Nucleus accumbens (tissue), 56 donors: ENCODE measurements at places on chromosomes 16 and 17.

DNA sequence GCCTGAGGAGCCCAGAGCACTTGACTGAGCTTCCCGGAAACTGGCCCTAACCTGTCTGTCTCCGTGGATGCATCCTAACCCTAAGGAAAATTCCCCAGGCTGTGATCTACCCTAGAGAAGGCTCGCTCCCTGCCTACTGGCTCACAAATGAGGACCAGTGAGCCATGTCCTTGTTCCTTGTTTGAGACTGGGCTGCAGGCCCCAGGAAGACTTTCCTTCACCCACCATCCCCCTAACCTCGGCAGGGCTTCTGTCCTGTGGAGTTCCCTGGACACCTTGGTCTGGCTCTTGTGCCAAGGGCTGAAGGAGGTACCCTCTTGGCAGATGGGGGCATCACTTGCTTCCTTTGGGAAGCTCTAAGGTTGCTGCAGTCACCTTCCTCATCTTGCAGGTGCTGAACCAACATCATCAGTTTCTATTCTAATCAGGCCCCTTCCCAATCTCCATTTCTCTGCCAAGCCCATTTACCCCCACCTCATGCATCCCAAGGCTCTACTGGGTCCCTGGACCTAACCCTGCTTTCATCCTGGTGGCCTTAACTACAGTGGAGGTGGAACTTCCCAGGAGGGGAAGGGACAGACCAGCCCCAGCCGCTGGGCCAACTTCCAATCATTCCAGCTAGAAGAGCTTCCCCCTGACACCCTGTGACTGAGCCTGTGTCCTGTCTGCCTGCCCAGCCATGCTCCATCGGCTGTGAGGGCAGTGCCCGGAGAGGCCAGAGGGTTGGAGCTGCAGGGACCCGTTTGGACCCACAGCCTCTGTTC lies 12.4 kb downstream of the RNF40 start:
- peak; percentile 38 for DNase-seq

DNA sequence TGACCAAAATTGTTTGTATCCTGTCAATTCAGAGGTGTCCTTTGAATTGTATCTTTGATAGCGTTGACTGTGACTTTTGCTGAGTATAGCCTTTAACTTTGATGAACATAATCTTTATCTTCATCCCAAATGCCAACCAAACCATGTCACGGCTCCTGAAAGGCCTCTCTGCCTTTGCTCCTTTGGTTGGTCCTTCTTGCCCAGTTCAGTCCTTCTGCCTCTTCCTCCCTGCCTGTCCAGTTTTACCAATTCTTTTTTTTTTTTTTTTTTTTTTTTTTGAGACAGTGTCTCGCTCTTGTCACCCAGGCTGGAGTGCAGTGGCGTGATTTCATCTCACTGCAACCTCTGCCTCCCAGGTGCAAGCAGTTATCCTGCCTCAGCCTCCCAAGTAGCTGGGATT lies 12.9 kb upstream of the VPS4A start:
- no peak for DNase-seq

GRCh38 chr17:73089322-73090317 lies 2.9 kb downstream of the SLC39A11 start:
- DNase-seq, result peak; percentile 73

GRCh38 chr17:15351925-15352324 lies 10.5 kb upstream of the TEKT3 start:
- no peak for DNase-seq

GRCh38 chr16:56793492-56793891 lies 63.6 kb downstream of the NUP93 start:
- no peak for DNase-seq

DNA sequence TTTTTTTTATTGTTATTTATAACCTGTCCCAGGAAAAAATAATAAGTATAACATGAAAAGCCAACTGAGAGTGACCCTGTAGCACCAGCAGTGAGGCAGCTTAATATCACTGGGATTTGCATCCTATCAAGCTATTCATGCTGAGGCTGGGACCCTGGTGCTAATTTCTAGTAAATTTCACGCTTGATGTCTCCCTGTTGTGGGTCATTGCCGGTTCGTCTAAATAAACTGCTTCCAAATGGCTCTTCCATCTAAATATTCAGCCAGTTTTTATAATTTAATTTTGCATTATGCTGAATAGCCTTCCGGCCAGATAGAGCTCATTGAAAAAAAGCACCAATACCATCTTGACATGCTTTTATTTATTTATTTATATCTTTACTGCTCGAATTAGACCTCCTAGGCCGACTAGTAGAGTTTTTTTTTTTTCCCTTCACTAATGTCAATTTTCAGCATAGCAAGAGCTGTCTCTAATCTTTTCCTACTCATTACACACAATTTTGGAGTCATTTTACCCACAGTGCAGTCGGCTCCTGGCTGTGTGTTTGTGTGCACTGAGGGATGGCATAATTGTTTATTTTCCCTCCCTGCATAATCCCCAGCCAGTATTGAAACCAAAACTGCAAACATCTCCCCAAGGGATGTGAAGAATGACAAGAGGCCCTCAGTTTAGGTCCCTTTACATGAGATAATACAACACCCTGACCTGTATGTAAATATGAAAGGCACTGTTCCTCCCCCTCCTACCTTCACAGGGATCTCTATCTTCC lies 168.8 kb downstream of the AATF start:
- DNase-seq, result no peak

GRCh38 chr17:80220054-80220735 lies at the start of the genes SGSH and SLC26A11:
Gene SGSH (minus strand): TSS chr17:80220333. CDS start chr17:80220313, 20 bp downstream.
Gene SLC26A11 (plus strand): TSS chr17:80220427. CDS start chr17:80221561, 1,134 bp downstream.
- peak; percentile 59 for DNase-seq

DNA sequence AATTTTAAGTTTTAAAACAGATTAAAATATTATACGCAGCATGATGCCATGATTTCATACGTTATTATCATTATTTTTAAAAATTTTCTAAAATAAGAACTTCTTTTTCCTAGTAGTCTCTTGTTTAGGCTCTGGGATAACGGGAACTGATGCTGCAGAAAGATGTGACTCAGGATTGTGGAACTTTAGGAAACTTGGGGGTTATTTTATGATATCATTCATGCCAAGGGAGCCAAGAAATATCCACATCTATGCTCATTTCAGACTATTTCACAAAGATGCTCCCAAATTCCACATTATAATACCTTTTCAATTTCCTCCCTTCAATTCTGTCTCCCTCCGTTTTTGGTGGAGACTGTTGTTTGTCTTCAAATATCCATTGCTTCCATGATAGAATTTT lies 236.4 kb downstream of the HS3ST3A1 start:
- DNase-seq, result no peak

- no peak for DNase-seq
These were observed 207.3 kb downstream of the NTN1 start for GRCh38 chr17:9228408-9229159.

- no peak for DNase-seq
These were observed 45.9 kb downstream of the JPH3 start for GRCh38 chr16:87648236-87648635.

GRCh38 chr17:71964559-71964958 lies 156.3 kb upstream of the SOX9 start:
- no peak for DNase-seq

DNA sequence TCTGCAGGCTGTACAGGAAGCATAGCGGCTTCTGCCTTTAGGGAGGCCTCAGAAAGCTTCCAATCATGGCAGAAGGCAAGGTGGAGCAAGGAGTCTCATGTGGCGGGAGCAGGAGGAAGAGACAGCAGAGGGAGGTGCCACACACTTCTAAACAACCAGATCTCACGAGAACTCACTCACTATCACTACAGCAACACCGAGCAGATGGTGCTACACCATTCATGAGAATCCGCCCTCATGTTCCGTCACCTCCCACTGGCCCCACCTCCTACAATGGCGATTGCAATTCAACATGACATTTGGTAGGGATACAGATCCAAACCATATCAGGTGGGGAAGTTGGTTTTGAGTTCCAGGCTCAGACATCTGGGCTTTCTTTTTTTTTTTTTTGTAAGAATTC lies 31.9 kb upstream of the NUDT7 start:
- DNase-seq, result no peak

- no peak for DNase-seq
These were observed 5.0 kb downstream of the HERPUD1 start for GRCh38 chr16:56936950-56937349.

GRCh38 chr17:80797741-80798594 lies 193.7 kb upstream of the CHMP6 start:
- no peak for DNase-seq

- DNase-seq, result no peak
These were observed 42.4 kb upstream of the LHX1 start for GRCh38 chr17:36894925-36895324.

DNA sequence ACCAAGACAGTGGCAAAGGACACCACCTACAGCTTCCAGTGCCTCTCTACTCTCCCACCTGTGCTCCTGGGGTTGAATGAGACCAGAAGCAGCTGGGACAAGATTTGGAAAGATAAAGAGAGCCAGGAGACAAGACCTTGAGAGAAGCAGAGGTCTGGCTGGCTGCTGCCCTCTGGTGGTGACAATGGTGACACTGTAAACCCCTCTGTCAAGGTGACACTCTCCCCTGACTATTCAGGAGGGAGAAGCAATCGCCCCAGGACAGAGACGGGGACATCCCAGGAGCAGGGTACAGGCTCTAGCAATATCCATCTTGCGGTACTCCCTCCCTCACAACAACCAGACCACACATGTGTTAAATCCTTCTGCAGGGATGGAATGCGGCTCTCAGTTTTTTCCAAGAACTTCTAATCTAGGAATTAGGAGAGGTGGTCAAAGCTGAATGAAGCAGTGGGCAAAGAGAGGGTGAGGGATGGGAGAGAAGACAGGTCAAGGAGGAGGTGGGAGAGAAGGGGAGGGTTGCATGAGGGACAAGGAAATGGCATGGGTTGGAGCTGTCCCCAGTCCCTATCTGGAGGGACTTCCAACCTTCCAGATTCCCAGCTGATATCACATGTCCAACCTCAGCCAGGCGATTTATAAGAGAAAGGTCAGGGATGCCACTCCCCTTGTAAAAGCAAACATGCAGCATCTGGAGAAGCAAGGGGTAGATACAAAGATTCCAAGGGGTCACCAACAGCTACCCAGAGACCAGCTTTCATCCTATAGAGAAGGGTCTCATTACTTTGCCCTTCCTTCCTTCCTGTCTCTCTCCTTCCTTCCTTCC lies 2.9 kb downstream of the PHOSPHO1 start:
- DNase-seq, result peak; percentile 30

DNA sequence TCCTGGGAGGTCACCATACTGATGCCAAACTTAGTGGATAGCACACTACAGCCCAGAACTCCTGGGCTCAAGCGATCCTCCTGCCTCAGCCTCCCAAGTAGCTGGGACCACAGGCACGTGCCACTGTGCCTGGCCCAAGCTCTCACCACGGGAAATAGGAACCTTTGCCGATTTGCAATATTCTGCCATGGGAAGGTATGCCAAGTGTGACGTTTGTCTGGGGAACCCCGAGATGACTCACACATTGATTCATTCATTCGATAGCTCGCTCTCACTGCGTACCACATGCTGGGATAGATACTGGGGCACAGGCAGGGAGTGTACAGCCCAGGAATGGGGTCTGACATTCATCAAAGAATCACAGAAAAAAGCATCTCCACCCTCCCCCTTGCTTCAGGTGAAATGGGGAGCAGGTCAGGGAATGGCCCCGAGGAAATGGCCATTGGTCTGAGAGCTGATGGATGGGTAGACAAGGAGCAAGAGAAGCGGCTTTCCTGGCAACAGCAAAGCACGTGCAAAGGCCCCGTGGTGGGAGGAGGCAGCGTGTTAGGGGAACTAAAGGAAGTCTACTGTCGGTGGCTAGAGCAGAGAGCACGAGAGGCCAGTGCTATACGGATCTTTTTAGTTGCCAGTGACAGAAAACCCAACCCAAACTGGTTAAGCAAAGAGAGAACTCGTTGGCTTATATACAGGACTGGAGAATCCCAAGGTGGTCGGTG lies 44.1 kb downstream of the DNAH17 start:
- DNase-seq, result no peak

- DNase-seq, result no peak
These were observed 14.3 kb downstream of the EFCAB13 start for GRCh38 chr17:47338026-47338425.

DNA sequence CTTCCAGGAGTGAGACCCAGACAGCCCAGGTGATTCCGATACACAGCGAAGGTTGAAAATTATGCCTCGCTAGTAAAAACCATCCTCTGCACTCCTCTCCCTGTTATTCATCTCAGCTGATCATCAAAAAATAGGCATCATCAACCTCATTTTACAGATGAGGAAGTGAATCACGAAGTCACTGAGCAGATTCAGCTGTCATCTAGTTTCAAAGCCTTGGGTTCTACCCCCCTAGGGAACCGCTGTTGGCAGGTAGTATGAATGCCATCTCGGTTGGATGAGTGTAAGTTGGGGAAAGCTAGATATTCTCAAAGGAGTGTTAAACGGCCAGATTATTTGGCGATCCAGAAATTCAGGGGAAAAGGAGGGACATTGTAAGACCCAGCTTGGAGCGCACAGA lies 2.0 kb downstream of the CRYM start:
- DNase-seq, result no peak

DNA sequence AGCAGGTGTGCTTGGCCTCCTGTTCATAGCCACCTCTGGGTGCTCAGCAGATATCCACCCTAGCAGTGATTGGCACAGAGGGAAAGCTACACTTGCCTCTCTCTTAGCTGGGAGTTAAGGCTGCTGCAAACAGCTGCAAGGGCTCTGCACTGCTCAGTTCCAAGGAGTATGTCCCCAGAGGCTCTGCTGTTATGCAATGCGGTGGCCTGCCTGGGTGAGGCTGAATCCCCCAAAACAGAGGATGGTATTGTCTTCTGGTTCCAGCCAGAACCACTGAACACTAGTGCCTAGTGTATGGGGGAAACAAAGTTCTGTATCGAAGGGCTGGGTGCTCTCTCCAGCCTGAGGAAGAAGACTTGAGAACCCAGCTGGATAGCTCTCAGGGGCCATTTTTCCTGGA lies 16.8 kb downstream of the TMEM94 start:
- peak; percentile 22 for DNase-seq

DNA sequence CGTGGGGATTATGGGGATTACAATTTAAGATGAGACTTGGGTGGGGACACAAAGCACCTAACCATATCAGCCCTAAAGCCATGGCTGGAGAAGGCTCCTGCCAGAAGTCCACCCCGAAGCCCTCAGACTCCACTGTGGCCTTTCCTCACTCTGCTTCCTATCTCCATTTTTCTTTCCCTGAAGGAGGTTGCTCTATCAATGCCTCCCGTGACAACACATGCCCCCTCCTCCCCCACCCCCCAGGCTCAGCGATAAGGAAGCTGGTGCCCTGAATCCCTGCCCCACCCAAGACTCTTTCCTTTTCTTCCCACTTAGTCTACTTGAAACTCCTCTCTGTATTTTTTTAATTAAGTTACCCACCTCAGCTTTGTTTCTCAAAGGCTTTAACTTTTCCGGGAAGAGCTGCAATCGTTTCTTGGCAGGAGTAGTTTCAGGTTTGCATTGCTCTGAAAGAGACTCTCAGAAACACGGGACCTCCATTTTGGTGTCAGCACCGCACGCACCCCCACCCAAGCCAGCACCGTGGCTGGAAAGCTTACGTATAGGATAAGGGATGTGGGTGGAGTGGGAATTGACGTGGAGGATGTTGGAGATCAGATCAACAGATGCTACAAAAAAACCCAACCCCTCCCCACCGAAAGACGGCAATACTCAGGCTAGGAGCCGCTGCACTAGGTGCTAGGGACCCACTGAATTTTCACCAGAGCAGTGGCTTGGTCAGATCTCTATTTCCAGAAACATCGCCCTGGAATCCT lies 15.2 kb upstream of the CA4 start:
- no peak for DNase-seq

- DNase-seq, result no peak
These were observed 39.7 kb downstream of the PSME3IP1 start for GRCh38 chr16:57146040-57146647.
